ENCODE measurements at places on chromosomes 11 and 22. TPM values are rescaled to one million over a fixed set of nuclear protein-coding genes. Genes with fewer than 3 reads are reported as not detected.

Gene MFRP
- 0.07 TPM for total RNA-seq

Gene UPK3A
- total RNA-seq = not detected

Gene TEX12
- 0.25 TPM for total RNA-seq

Gene CARD10
- total RNA-seq = 36.6 TPM

Gene AMPD3
- total RNA-seq = 4.1 TPM

Gene ROM1
- total RNA-seq = 7.3 TPM

Gene MOV10L1
- total RNA-seq = 6.7 TPM

Gene OVOL1
- total RNA-seq = not detected

Gene TTC36
- total RNA-seq = 0.39 TPM

Gene MRGPRE
- total RNA-seq = not detected

Gene PGA5
- total RNA-seq = not detected

Gene SERHL2
- 2.9 TPM for total RNA-seq

Gene OR56A1
- not detected for total RNA-seq

Gene USH1C
- not detected for total RNA-seq

Gene MB
- total RNA-seq = not detected

Gene AHNAK
- 391 TPM for total RNA-seq

Gene APOL4
- total RNA-seq = 3.3 TPM

Gene DDX25
- total RNA-seq = not detected

Gene MUC5B
- not detected for total RNA-seq

Gene SBF2
- total RNA-seq = 23.2 TPM

Gene TRPM5
- total RNA-seq = not detected

Gene MPPED1
- total RNA-seq = not detected

Gene RAG2
- total RNA-seq = not detected
